Smooth muscle cell of bladder (primary cell): ENCODE measurements at places on chromosomes 7 and 10. TPM values are rescaled to one million over a fixed set of nuclear protein-coding genes. Genes with fewer than 3 reads are reported as not detected.

Gene TNRC18
- total RNA-seq: 25.7 and 28.2 TPM in 2 replicates

Gene VSTM4
- 5.8 and 9.1 TPM in 2 replicates for total RNA-seq

Gene SCIN
- total RNA-seq: 0.43 and 3.3 TPM in 2 replicates

Gene CDK1
- total RNA-seq: 2.6 and 5.1 TPM in 2 replicates

Gene VTI1A
- total RNA-seq: 20.6 and 24.3 TPM in 2 replicates

Gene PRSS37
- total RNA-seq: not detected in 2 replicates

Gene PUS7
- total RNA-seq: 10.4 and 12.8 TPM in 2 replicates

Gene YKT6
- total RNA-seq: 79.2 and 88.1 TPM in 2 replicates
